Frontal cortex (tissue), 4 donors: ENCODE measurements at places on chromosomes 12 and 14. TPM values are rescaled to one million over a fixed set of nuclear protein-coding genes. Genes with fewer than 3 reads are reported as not detected.

- no peak for DNase-seq
Measured at GRCh38 chr12:117580718-117581062, 219.3 kb upstream of the NOS1 start.

DNA sequence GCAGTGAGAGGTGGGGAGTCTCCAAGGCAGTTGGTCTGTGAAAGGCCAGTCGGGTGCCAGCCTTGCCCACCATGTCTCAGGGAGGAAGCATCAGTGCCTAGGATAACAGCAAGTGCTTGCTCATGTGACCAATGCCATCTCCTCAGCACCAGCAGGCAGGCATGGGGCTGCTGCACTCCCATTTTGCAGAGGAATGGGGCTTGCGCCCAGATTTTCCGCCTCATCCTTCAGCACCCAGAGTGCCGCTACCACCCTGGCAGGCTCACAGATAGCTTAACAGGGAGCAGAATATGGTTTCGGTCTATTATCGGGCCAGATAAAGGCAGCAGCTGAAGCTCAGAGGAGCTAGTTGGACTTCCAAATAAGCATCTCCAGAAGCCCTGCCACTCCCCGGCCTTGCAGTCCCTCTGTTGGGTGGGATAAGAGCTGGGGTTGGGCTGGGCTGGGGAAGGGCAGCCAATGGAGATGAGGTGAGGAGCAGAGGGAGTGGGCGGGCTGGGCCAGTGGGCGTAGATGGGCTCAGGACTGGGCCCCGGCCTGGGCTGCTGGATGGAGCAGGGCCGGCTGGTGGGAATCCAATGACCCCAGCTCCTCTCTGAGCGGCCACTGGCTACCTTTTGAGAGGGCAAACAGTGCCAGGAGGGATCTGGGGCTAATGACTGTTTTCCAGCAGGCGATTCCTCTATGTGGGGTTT lies 8.4 kb upstream of the KRT80 start:
- no peak for DNase-seq

DNA sequence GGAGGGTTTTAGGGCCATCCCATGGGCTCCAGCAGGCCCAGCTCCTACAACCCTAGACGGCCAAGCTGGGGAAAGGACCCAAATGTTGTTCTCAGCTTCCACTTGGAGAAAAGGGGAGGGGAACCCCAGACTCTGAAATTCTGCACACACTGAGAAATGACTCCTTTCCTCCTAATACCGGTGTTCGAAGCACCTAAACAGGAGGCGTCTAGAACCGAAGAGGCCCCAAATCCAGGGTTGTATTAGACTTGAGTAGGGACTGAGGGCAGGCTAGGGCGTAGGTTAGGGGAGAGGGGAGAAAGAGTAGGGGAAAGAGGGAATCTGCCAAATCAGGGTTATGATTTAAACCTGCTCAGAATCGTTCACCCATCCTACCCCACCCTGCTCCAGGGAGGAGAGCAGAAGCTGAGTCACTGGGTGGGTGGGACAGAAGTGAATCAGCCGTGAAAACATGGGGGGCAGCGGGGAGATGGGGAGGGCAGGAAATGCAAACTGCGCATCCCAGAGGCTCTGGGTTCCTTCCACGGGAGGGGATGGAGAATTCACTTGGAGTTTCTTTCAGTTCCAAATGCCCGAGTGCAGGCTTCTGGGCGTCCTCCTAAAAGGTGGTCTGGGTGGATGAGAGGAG lies 1.0 kb downstream of the IGFBP6 start:
- no peak for DNase-seq

GRCh38 chr14:44135972-44136371 lies 371.1 kb downstream of the FSCB start:
- no peak for DNase-seq

DNA sequence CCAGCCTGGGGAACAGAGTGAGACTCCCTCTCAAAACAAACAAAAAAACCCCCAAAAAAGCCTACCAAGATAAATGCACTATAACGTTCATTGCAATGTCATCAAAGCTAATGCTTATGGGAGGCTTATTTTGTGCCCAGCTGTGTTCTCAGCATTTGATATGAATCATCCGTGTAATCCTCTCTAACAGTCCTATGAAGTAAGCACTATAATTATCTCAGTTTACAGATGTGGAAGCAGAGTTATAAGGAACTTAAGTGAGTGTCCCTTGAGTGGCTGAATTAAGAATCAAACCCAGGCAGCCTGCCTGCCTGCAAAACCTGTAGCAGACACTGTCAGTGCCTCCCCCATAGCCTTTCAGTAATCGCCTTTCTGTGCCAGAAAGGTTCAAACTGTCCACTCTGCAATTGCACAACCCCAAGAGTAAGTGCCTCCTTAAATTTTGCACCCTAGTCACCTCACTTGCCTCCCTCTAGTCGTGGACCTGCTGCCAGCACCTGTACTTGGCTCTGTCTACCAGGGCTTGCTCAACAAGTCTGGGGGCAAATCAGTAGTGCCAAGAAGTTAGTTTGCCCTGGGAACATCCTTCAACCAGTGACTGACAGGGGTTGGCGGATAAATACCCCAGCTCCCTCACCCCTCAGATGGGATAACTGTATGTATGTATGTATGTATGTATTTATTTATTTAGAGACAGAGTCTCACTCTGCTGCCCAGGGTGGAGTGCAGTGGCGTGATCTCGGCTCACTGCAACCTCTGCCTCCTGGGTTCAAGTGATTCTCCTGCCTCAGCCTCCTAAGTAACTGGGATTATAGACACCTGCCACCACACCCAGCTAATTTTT lies 23.8 kb upstream of the PPP1CC start:
- no peak for DNase-seq

- no peak for DNase-seq
Measured at GRCh38 chr12:104809251-104809650, 148.8 kb downstream of the SLC41A2 start.

DNA sequence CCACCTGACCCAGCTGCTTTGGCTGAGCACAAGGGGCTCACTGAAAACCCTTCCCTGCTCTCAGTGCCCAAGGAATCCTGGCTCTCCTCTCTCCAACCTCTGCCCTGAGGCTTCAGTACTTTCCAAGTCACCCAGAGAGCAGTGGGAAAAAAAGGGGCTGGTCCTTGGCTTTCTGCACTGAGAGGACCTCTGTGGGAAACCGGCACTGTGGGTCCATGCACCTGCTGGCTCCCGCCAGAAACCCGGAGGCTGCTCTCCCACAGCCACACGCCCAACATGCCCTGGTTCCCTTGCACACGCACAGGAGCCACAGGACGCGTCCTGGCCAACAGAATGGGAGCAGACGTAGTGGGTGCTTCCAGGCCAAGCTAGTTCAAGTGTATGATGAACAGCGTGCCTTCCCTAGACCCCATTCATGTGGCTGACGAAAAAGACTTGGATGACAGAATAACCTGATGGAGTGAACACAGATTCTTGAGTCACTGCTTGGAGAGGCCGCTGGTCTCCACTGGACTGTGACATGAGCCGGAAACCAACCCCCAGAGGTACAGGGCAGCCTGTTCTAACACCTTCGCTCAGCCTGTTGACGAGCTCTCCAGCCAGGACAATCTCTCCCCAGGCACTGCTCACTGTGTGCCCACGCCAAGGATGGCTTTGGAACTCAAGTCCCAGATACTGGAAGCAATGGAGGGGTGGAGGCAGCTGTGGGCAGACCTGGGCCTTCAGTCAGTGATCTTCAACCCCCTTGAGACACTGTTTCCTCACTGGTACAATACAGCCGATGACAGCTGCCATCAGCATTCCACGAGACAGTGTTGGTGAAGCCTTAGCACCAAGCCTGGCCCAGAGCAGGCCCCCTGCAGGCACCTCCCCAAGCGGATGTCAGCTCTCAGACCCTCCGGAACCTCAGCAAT lies 87.7 kb downstream of the ITPK1 start:
- no peak for DNase-seq

- no peak for DNase-seq
Measured at GRCh38 chr12:2633825-2634200, 161.0 kb upstream of the FKBP4 start.

DNA sequence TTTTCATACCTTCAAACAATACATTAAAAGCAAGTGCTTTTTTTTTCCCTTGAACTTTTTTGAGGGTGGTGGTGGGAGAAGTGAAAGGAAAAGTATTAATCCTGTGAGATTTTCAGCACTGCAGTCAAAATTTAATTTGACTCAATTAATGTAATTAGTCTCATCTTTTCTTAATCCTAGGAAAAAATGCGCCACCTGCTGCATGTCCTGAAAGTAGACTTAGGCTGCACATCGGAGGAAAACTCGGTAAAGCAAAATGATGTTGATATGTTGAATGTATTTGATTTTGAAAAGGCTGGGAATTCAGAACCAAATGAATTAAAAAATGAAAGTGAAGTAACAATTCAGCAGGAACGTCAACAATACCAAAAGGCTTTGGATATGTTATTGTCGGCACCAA lies 52.2 kb downstream of the SPATA7 start:
- DNase-seq, result no peak

GRCh38 chr12:104505095-104505818 lies 48.5 kb downstream of the CHST11 start:
- no peak for DNase-seq

GRCh38 chr12:122499991-122500684 lies 594 bp downstream of the ZCCHC8 start:
- DNase-seq, result peak; percentile 10

Gene TSPAN9
- 22.4 TPM for total RNA-seq

Gene PIWIL1
- total RNA-seq, result not detected

Gene ARHGAP9
- 1.2 TPM for total RNA-seq

Gene NPAS3
- 22.0 TPM for total RNA-seq

Gene ZDHHC22
- total RNA-seq, result 5.7 TPM

Gene ACVRL1
- total RNA-seq, result 9.4 TPM
